ENCODE measurements at places on chromosomes 4 and X.

GRCh38 chrX:68332201-68332731 is 101.0 kb downstream of the OPHN1 start:
- DNase-seq: no peak

DNA sequence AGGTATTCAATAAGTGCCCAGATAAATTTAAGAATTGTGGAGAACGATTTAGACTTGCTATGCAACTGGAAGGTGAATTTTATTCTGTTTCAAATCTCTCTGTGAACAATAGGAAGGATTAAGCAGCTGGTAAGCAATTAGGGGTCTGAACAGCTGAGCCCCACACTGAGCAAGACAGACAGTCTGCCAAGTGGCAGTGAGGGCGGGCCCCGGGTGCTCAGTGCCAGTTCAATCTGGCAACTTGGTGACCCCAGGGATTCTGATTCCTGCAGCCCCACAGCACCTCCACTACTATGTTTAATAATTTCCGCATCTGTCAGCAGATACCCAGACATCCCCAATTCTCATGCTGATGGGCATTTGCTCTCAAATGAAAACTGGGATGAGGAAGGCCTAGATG is 317.3 kb downstream of the PPP1R2C start:
- DNase-seq: no peak

DNA sequence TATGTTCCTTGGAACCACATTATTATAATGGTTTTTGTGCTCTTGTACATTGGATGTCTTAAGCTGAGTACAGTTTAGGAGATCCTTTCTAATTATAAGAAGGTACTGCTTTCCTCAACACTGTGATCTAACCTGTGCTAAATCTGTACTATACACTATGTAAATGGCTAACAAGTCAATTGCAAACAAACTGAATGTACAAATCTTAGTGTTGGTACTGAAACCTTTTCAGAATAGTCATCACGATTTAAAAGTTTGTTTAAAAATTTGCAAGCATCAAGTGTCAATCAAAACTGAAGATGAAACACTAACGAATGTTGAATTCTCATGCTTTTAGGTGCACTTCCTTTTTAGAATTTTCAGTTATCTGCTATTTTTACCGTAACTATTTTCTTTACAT is 2090.4 kb upstream of the TENM3 start:
- DNase-seq: no peak

DNA sequence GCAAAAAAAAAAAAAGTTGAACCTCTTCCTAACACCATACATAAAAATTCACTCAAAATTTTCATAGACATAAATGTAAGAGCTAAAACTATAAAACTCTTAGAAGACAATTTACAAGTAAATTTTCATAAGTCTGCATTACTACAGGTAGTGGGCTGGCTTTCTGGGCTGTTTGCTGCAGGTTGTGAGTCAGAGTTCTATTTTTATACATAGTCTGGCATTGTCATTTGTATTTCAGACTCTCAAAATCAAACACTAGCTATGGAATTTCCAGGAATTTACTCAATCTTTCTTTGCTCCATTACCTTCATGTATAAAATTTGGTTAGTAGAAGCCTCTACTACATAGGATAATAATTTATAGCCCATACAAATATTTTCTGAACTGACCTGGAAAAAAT is 227.2 kb downstream of the COX18 start:
- DNase-seq: no peak

DNA sequence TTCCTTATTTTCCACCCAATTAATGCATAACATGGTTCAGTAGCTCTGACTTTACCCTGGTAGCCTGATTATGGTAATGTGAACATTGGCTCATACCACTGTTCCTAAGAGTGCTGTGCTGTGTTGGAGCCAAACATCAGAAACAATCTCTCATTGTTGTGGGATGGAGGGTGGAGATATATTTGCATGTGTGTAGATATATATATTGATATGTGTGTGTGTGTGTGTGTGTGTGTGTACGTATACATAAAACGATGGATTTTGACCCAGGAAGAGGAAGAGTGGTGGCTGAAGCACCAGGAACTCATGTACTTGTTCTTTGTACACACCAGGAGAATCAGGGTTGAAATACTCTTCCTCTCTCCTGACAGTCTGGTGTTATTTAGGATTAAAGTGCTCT is 247.7 kb downstream of the IL15 start:
- DNase-seq: no peak

- DNase-seq: no peak
Observed at GRCh38 chr4:122997463-122998101, 75.2 kb upstream of the NUDT6 start.

GRCh38 chrX:119398974-119399771 is at the start of gene SLC25A43:
TSS of gene SLC25A43 (plus strand) at chrX:119399336. CDS start at chrX:119399404, 68 bp downstream.
- DNase-seq: peak; percentile 12

DNA sequence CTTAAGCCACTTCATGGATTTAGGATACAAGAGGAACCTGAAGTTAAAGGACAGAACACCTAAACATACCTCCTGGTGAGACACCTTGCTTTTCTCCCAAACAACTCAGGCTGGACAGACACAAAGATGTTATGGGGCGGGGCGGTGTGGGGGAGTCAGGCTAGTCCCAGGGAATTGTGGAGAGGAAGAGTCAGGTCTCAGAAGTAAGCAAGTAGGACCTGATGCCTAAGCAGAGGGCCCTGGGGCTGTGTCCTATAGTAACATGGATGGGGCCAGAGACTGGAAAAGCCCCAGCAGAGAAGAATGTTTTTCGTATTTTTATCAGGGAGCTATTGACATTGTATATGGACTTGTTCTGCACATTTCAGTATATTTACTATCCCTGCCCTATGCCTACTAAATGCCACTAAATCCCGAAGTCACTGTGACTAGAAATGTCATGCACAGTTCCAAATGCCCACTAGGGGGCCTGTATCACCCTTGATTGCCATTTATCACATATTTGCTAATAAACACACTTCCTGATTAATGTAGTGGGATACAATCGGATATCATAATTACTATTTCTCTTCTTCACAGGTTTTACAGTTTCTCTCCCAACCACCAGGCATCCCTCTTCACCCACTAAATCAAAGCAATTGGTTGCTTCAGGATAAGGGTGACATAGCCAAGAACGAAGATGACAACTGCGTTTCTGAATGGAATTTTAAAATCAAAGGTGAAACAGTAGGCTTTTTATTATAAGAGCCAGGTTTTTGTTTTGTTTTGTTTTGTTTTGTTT is 23.8 kb upstream of the ARHGAP10 start:
- no peak for DNase-seq

- no peak for DNase-seq
Observed at GRCh38 chr4:46073778-46074177, 50.1 kb downstream of the GABRG1 start.

GRCh38 chr4:86536151-86536550 is 58.0 kb upstream of the PTPN13 start:
- no peak for DNase-seq

GRCh38 chrX:54891573-54891972 is 29.1 kb upstream of the TRO start:
- peak; percentile 8 for DNase-seq

DNA sequence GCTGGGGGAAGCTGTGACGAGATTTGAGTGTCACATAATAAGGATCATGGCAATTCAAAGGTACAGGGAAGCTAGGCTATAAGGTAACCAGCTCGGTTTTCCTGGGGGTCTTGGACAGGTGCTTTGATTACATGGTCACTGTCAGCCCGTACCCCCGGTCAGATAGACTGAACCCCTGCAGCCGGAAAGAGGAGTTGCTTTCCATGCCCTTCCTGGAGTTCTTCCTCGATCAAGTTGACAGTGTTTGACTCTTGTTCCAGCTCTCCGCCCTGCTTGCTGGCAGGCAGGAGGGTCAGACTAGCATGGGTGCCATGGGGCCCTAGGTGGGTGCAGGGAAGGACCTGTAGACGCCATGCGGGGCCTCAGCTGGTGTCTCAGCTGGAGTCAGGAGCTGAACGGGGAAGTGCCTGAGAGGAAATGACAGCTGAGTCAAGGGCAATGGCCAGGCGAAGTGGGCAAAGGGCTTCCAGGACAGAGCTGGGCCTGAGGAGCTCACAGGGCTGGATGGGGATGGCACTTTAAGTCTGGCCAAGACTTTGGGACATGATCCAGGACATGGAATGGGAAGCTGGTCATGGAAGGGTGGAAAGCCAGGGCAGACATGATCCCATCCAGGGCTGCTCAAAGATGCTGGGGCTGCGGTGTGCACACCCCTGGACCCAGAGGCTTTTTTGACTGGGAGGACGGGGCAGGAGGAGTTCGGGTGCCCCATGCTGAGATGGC is 1.6 kb downstream of the TMEM187 start:
- no peak for DNase-seq

- no peak for DNase-seq
Observed at GRCh38 chrX:85963736-85964135, 83.6 kb downstream of the CHM start.

GRCh38 chrX:107324493-107325310 is 118.3 kb downstream of the DNAAF6 start:
- DNase-seq: no peak

- no peak for DNase-seq
Observed at GRCh38 chrX:350148-350533, 31.5 kb upstream of the GTPBP6 start.

GRCh38 chr4:154231806-154232478 is 259.7 kb downstream of the DCHS2 start:
- DNase-seq: no peak

GRCh38 chr4:3047464-3048286 is 26.7 kb downstream of the HTT-AS start:
- peak; percentile 83 for DNase-seq

GRCh38 chrX:152869972-152870371 is 27.9 kb upstream of the ZNF185 start:
- DNase-seq: no peak

- no peak for DNase-seq
Observed at GRCh38 chr4:74109116-74109869, 10.3 kb upstream of the CXCL2 start.

DNA sequence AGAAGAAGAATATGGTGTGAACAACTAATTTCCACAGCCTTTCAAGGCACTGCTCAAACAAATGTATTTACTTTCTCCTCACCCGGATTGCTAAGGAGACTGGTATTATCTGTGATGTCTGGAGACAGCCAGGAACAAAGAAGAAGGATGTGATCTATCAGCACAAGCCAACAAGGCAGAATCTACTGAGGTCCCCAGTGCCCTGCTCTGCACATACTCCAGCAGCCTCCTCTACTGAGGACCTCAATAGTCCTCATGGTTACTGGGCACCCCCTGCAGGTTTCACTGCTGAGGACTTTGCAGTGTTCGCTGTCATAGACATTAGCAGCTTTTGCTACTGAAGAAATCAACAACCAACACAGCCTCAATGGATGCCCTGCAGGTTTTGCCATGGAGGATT is 930.1 kb downstream of the ADGRL3 start:
- no peak for DNase-seq

DNA sequence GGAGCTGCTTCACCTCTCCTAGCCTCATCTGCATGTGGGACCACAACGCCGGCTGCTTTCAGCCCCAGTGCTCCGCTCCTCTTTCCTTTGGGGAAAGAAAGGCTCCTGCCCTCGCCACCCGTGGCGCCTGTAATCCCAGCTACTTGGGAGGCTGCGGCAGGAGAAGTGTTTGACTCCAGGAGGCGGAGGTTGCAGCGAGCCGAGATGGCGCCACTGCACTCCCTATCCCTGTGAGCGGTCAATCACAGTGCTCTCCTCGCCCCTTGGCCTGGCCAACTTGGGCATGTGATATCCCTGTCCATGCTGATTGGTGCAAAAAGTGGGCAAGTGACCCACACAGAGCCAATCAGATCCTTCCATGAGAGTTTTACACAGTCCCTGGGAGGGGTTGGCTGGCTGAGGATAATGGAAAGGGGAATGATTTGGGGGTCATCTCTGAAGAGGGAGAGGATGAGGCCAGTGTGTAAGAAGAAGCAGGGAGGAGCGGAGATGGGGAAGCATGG is 56.2 kb downstream of the WFS1 start:
- DNase-seq: no peak

- DNase-seq: no peak
Observed at GRCh38 chr4:67568820-67569219, 10.3 kb downstream of the STAP1 start.

DNA sequence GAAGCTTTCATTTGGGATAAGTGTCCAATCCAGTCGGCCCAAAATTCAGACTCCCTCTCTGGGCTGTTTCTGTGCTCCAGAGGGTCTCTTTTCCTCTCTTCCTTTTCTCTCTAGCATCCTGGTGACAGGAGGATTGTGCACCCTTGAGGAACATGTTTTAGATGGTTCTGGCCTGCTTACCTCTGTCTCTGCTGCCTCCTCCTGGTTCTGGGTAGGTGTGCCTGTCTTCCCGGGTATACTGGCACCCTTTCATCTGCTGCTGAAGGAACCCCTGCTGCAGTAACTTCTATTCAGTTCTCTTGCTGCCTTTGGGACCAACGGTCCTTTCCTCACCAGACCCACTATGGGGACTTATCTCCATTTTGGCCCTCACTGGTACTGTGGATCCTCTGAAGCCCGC is 53.2 kb downstream of the HMGB2 start:
- DNase-seq: no peak

GRCh38 chr4:22486276-22486675 is 29.6 kb downstream of the ADGRA3 start:
- no peak for DNase-seq

DNA sequence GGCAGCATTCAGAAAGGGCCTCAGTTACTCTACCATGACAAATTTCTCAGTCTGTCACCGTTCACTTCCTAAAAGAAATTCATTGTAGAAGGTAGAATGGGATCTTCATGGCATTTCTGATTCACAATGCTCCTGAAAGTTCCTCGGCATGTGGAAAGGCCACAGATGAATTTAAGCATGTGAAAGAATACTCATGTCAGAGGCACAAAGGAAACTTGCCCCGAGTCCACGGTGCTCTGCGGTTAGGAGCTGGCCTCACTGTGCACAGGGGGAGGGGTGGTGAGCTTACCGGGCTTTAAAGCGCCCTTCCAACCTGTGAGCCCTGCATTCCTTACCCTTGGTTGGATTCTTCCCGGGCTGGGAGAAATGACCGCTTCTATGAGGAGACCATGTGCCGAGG is 9.3 kb downstream of the TKTL1 start:
- no peak for DNase-seq

GRCh38 chrX:74259885-74260491 is 44.0 kb upstream of the ZCCHC13 start:
- DNase-seq: no peak

- no peak for DNase-seq
Observed at GRCh38 chrX:153877571-153878261, 8.3 kb downstream of the L1CAM start.

GRCh38 chr4:6489927-6490326 is 17.5 kb upstream of the PPP2R2C start:
- no peak for DNase-seq

DNA sequence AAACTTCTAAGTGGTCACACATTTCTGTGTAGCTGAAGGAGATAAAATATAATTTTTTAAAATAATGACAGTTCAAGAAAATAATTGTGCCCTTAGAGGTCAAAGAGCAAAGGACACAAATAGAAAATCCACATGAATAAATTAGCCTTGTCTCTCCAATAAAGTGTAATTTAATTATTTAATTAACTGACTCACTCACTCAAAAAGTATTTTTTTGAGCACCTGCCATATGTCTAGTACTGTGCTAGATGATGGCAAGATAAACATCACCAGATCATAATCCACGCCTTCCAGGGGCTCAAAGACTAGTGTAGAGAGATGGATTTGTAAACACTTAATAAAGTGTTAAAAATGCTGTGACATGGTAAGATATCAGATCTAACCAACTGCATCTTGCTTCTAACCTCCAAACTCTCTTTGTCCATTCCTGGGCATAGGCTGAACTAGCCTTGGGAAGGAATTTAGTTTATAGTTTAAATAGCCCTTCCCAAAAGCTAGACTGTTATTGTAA is 112.5 kb downstream of the SCLT1 start:
- DNase-seq: no peak

GRCh38 chrX:50769389-50770063 is 44.5 kb downstream of the SHROOM4 start:
- DNase-seq: no peak

GRCh38 chrX:38211891-38212635 is 8.6 kb downstream of the SRPX start:
- DNase-seq: no peak
